ENCODE measurements at places on chromosomes 12 and 14.

DNA sequence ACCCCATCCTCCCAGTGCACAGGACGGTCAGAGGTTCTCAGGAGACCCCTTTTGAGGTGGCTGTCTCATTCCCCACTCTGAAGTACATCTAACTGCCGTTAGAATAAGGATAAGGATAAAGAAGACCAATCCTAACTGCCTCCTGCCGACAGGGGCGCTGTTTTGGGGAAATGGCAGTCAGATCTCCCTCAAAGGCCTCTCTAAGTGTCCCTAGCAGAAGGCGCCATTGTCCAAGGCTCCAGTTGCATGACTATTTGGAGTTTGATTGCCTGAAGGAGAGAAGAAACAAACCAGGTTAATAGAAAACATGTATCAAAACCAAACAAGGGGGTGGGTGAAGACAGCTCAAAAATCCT is 29.1 kb upstream of the KLRB1 start:
- no peak for DNase-seq

DNA sequence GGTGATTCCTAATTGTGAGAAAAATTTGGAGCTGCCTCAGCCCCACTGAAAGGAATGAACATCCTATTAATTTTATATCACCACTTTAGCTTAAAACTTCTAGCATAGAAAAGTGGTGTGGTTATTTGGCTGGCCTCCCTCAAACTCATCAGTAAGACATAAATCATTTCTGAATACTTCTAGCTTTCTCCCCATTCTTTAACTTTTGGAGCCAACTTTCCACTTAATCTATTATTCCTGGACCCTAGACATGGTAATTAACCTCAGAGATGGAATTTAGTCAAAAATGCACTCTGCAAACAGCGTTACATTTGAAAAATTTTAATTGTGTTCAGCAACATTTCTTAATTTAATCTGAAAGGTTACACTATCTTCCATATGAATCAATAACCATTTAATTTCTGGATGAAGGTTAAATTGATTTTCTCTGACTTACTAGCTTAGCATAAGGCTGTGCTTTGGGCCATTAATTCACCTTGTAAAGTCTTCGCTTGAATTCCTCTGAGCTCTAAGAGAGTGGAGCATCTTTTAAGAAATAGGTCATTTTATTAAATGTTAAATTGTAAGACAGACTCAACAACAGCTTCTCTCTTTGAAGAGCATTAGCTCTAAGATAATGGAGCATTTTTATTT is 753.6 kb upstream of the STXBP6 start:
- DNase-seq, result no peak

DNA sequence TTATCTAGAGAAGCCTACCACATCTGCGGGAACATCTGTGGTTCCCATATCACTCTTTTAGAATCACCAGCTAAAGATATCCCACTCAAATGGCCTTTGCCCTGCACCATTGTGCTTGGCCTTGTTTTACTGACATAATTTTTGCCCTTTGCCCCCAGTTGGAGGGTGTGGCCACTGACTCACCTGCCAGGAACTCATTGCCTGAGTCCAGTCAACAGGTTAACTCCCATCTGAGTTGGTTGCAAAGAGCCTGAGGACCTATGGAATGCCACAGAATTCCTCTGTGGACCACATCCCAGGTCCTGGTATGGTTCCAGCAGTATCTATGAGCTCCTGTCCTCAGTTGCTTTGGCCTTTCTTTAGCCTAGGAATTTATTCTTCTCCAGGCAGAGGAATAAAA is 55.7 kb upstream of the PTGR2 start:
- no peak for DNase-seq

DNA sequence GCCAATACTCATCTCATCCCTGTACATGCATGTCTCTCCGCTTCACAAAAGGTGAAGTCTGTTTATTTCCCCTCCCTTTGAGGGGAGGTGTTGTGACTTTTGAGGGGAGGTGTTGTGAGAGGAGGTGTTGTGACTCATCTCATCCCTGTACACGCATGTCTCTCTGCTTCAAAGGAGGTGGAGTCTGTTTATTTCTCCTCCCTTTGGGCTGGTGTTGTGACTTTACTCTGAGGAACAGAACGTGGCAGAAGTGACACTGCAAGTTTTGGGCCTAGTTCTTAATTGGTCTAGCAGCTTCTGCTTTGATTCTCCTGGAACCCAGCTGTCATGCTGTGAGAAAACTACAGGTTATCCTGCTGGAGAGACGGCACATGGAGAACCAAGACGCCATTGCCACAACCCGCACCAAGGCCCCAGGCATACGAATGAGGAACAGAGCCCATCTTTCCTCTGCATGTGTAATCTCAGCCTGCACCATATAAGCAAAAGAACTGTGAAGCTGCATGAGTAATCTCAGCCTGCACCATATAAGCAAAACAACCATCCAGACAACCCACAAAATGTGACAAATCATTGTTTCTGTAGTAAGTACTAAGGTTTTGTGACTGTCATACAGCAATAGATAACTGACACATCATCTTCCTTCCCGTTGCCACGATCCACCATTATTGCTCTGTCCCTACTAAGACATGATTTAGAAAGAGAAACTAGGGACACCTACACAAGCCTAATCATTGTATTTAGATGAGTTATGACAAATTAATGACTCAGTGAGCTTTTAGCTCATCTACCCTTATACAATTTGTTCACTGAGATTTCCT is 30.0 kb downstream of the GALNT4 start:
- no peak for DNase-seq

DNA sequence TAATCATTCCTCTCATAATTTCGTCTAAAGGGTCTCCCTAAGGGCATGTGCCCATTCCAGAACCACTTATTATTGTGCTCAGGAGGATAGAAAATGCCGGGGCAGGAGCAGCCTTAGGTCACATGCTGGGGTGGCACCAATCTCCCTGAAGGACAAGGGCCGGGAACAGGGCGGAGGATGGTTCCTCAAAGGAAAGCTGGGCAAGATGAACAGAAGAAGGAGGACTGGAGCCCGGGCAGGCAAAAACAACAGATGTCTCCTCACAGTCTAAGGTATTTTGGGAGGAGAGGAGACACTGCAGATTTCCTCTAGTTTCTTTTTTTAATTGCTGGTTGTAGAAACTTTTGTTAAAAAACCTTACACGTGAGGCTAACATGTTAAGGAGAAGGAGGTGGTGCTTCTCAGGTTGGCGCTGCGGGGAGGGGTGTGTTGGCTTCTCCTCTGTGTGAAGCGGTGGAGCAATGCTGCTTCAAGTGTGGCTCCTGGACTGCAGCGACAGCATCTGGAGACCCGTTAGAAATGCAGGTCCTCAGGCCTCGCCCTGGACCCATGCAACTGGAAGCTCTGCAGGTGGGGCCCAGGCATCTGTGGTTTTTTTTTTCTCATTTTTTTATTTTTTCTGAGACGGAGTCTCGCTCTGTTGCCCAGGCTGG is 164.8 kb downstream of the AACS start:
- no peak for DNase-seq

- DNase-seq, result no peak
These were observed 710 bp upstream of the FOS start for GRCh38 chr14:75277815-75278421.

DNA sequence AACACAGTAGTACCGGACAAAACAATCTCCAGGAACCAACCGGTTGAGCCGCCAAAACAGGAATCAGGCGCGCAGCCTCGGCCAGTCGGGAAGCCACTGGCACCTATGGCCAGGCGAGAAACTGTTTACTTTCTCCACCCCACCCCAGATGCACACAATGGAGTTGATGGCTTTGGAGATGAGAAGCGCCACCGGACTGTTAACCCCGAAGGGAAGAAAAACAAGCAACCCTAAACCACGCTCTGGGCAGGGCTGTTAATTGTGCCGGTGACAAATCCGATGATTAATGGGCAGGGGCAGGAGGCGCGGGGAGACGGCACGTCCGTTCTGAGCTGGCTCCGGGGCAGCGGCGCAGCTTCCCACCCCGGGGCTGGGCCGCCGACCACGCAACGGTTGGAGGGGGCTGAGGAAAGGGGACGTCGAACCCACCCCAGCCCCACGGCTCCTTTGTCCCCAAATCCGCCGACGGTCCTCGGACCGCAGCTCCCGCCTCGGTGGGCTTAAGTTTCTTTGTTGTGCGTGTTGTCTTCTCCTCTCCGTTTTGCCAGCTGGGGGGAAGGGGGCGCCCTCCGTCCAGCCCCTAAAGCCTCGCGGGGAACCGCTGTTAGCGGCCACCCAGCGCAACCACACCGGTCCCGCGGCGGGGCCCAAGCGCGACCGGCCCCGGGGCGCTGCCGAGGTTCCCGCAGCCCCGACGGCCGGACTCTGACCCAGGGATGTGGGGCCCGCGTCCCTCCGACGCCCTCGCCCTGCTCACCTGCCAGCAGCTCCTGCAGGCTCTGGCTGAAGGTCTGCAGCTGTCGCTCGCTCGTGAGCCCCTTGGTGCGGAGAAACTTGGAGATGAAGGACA is 790 bp downstream of the BTG1 start:
- peak; percentile 18 for DNase-seq

DNA sequence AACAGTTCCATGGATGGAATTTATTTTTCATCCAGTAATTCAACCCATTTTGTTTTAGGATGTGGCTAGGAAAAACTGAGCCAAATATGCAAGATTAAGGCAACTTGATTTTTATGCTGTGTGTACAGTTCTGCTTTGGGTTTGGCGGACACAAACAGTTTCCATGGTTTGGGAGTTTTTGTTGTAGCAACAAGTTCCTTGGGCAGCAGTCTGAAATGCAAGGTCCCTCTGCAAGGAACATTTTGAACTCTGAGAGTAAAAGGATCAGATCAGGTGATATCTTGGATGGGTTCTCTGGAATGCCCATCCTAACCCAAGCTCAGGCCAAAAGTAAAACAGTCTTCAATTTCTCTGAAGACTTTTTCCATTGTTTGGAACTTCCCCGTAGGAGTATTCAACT is 161.2 kb downstream of the TMX1 start:
- DNase-seq, result no peak

GRCh38 chr14:104792101-104792884 is 3.3 kb downstream of the AKT1 start:
- no peak for DNase-seq

GRCh38 chr12:76952995-76953394 is 74.2 kb upstream of the CSRP2 start:
- DNase-seq, result no peak

GRCh38 chr12:93587611-93588010 is 15.1 kb downstream of the SOCS2 start:
- DNase-seq, result no peak

GRCh38 chr14:102491786-102492530 is 17.6 kb downstream of the ANKRD9 start:
- no peak for DNase-seq

- no peak for DNase-seq
These were observed 112.5 kb downstream of the PTPRQ start for GRCh38 chr12:80556566-80556965.

DNA sequence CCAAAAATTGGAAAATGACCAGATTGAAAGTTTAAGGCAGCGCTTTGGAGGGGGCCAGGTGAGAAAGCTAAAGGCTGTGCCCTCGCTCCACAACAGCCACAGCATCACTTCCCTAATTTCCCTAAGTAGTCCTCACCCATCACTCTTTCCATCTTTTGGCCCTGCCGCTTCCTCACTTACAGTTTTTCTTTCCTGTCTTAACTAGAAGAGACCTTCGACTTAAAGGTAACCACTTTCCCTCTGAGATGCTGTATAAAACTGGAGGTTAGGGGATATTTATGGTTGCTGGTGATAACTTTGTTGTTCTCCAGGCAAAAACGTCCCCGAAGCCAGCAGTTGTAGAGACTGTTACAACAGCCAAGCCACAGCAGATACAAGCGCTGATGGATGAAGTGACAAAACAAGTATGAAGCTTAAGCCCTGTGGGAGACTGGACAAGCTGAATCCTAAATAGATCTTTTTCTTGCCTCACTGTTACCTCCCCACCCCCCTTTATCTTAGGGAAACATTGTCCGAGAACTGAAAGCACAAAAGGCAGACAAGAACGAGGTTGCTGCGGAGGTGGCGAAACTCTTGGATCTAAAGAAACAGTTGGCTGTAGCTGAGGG is 4.3 kb downstream of the DDIT3 start:
- no peak for DNase-seq

DNA sequence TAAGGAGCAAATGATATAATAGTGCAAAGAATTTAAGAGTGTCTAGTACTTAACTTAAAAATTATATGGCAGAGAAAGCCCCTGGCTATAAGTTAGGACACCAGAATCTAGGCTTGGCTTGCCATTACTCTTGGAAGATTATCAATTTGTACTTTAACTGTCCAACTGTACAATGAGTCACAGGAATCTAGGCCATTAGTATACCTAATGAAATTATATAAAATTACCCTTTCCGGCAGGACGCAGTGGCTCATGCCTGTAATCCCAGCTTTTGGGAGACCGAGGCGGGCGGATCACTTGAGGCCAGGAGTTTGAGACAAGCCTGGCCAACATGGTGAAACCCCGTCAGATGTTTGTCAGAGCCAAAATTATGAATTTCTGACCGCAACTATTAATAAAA is 691 bp upstream of the OR6S1 start:
- no peak for DNase-seq

DNA sequence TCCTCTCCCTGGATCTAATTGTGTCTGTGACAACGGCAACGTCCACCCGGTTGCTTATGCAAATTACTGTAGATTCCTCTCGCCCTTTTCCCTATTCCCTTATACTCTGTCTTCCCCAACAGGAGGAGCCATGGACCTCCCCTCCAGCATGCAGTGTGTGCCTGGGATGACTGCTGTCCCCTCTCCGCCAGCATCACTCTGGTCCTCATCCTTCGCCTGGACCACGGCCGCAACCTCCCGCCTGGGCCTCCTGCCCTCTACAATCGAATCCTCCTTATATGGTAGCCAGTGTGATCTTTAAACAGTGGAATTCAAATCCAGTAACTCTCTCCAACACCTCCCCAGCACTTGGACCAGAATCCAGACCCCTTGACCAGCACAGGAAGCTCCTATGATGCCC is 30.6 kb upstream of the PRIMA1 start:
- no peak for DNase-seq

DNA sequence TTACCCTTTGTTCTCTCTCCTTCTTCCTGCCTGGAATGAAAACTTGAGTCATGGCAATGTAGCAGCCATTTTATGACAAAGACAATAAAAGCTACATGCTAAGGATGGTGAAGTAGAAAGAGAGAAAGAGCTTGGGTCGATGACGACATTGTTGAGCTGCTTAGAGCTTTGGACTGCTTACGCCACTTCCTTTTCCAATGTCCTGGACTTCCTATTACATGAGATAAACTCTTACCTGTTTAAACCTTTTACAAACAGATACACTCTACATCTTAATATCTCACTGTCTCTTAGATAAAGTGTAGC is 70.1 kb downstream of the PEBP1 start:
- DNase-seq, result no peak
